ENCODE measurements at places on chromosomes 2 and 18.

GRCh38 chr2:37563375-37564015 is 107.9 kb downstream of the CDC42EP3 start:
- no peak for DNase-seq

GRCh38 chr2:205133544-205133943 is 548.8 kb upstream of the NRP2 start:
- DNase-seq, result peak; percentile 71

- no peak for DNase-seq
These were observed 414.2 kb downstream of the THSD7B start for GRCh38 chr2:137179542-137179941.

DNA sequence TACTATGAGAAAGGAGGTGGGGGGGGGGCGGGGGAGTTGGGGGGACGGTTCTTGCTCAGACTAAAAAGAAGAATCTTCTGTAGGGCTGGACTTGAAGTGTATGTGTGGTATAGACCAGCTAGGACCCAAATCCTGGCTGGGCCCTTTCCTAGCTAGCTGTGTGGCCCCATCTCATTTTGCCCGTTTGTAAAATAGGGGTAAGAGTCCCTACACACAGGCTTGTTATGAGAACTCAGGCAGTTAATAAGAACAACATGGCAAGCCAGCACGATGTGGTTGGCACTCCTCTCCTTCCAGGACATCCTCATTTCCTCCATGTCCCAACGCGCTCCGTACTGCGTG is 1.1 kb downstream of the EVA1A start:
- DNase-seq, result no peak

DNA sequence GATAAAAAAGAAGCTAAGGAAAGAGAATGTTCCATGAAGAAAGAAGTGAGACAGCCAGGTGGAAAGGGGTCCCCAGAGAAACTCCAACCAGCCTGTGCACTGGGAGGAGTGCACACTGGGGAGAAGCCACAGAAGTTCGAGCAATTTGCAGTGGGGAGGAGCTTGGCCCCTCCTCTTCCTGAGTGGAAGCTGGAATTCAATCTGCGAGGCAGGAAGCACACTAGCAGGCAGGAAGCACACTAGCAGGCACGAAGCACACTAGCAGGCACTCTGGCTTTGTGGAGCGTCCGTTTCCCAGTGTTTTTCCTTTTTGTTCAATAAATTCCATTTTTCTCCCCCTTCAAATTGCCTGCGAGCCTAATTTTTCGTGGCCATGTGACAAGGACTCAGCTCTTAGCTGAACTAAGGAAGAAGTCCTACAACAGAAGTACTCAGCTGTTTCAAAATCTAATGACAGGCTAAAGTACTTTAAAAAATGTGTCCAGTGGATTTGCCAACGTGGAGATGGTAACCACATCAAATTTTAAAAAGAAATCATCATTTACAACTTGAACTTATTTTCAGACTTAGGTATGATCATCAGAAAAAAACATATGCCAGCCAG is 21.4 kb upstream of the SPIRE1 start:
- DNase-seq, result peak; percentile 81

DNA sequence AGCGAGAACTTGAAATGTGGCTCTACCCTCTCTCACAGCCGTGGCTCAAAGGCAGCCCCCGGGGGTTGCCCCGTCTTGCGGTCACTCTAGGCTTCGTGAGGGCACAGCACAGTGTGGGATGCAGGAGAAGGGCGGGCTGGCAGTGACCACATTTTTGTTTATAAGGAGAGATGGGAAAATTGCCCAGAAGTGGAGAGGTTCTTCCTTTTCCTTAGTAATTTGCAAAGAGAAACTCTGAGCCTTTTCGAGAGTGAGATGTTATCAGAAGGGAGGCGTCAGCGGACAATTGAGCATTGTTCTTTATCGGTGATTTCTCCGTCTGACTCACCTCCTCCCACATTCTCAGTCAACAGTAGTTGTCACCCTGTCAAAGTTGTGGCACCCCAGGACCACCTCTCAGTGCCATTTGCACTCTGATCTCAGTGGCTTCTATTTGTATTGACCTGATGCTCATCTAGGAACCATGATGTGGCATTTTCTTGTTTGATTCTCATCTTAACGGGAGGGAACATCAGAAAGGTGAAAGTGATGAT is 89.6 kb downstream of the ACAA2 start:
- DNase-seq, result no peak

DNA sequence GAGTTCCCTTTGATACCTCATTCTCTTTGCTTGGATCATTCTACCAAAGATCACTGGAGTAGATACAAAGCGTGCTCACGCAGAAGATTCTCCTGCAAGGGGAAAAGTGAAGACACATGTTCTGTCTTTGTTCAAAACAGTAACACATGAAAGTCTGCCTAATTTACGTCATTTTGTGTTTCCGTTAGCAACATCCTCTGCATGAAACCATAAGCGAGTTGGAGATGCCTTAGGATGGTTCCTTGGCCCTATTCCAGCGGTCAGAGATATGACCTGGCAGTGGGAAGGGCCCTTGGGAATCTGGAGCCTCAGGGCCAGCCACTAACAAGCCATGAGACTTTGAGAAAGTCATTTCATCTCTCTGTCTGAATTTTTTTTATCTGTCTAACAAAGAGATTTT is 180.9 kb upstream of the TWIST2 start:
- no peak for DNase-seq

- DNase-seq, result no peak
These were observed 203.6 kb upstream of the GALNT5 start for GRCh38 chr2:157053876-157054275.

DNA sequence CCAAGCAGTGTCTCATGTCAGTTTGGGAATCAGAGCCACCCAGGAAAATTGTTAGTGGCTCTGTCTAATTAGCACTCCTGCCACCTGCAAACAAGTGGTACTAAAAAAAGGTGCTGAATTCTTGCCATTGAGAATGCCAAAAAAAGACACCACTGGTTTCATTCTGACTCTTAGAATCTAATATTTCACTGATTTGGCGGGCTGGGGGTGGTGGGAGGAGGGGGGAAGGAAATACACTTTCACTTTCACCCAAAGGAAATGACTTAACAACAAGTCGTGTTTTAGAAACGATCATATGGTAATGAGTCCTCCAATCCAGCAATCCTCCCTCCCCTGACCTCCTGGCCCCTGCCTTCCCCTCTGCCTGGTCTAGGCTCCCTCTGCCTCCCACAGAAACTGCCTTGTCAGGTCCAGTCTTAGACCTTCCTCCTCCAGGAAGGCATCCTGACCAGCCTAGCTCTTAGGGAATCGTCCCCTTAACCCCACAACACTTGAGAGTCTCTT is 4.4 kb upstream of the KLHL29 start:
- no peak for DNase-seq

GRCh38 chr2:85393836-85394235 is 16.3 kb downstream of the CAPG start:
- no peak for DNase-seq

- no peak for DNase-seq
These were observed 46.9 kb upstream of the CD28 start for GRCh38 chr2:203659331-203660049.

DNA sequence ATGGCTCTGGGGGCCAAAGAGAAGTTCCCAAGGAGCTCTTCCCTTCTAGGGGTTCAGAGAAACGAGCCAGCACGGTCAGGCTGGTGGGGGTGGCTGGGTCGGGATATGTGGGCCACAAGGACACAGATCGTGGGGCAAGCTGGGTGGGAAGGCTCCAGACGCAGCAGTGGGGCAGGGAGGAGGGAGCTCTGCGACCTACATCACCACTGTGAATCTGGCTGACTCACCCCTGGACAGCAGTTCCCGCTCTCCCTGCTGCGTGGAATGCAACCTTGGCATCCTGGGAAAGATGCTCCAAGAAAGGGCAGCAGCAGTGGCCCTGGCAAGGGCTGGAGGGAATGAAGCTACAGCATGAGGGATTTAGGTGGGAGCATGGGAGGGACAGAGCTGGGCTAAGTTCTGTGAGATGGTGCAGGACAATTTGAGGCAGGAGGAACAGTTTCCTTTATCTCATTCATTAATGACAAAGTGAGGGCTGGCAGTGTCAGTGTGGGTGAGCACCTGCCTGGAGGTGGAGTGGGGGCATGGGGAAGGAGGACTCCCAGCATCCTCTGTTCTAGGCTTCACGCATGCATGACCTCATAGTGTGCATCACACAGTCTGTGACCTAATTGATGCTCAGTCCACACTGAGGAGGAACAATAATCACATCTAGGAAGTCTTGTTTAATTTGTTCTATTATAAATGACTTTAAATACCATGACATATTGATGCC is 25.0 kb downstream of the CELF4 start:
- DNase-seq, result no peak

- DNase-seq, result peak; percentile 41
These were observed 5.1 kb downstream of the HNMT start for GRCh38 chr2:137969418-137969765.

DNA sequence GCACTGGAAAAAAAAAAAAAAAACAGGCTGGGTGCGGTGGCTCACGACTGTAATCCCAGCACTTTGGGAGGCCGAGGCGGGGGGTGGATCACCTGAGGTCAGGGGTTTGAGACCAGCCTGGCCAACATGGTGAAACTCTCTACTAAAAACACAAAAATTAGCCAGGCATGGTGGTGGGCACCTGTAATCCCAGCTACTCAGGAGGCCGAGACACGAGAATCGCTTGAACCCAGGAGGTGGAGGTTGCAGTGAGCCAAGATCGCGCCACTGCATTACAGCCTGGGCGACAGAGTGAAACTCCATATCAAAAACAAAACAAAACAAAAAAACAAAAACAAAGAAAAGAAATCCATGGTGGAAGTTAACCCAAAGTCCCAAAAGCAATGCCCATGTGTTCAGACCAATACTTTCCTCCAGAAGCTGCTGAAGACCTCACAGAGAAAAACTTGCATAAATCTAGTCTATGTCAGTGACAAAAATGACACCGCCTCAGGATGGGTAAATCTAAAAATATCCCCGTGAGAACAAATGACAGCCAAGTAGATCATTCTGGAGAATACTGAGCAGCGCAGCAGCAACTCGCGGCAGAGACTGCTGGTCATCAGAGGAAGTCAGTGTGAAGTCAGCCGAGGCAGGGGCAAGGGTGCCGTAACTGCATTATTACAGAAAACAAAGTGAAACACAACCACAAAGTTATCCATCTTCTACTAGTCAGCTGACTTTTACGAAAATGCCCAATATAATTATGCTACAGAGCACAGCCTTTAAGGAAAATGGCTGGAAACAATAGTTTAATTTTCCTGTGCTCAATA is 41.0 kb downstream of the LPIN2 start:
- DNase-seq, result peak; percentile 41

DNA sequence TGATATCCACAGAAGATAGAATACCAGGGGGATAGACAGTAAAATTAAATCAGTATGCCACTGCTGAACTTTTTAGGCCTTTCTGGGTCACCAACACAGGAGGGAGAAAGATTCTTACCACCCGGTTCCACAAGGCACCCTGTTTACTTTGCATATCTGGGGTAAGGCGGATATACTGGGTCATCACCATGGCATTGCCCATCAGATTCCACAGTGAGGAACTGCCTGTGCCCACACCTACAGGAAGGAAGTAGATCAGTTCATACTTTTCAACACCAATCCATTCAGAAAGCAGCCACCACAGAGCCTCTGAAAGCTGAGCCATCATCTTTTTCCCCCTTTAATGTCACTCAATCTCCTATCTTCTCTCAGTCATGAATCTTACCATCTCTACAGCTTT is 2.0 kb downstream of the LMAN2L start:
- no peak for DNase-seq

- no peak for DNase-seq
These were observed 225.2 kb upstream of the SPOPL start for GRCh38 chr2:138276339-138276738.

- no peak for DNase-seq
These were observed 314.5 kb downstream of the CYRIA start for GRCh38 chr2:16351137-16351536.

DNA sequence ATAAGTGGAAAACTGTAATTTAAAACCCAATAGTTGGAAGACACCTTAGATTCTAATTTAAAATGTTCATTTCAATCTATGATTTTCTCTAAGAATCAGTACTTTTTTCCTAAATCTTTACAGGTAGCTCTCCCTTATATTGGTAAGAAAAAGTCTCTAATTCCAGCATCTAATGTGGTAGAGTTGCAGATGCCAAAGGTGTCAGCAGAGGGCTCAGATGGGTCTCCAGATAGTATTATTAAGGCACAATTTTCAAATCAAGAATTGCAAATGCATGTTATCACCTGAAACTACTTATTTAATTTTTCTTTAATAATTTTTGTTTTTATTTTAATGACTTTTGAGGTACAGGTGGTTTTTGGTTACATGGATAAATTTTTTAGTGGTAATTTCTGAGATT is 25.5 kb upstream of the ITGA4 start:
- DNase-seq, result no peak

GRCh38 chr2:38533180-38533579 is 69.5 kb downstream of the HNRNPLL start:
- peak; percentile 61 for DNase-seq

DNA sequence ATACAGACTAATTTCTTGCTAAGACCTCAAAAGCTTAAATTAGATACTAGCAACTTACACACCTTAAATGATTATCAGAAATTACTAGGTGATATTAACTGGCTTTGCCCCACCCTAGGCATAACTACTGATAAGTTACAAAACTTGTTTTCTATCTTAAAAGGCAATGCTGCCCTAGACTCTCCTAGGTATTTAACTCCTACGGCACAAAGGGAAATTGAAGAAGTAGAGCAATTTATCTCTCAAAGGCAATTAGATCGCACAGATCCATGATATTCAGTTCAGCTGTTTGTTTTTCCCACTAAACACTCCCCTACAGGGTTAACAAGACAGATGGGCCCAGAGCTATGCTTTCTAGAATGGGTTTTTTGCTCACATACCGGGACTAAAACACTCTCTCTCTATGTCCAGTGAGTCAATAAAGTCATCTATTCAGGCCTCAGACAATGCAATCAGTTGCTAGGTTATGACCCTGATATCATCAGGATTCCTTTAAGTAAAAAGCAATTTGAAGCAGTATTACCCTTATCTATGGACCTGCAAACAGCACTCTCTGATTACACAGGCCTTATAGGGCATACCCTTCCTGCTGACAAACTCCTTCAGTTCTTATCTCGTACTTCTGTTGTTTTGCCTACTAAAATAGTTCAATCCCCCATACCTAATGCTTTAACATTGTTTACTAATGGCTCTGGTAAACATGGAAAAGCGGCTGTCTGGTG is 14.3 kb downstream of the MAP3K2 start:
- no peak for DNase-seq

DNA sequence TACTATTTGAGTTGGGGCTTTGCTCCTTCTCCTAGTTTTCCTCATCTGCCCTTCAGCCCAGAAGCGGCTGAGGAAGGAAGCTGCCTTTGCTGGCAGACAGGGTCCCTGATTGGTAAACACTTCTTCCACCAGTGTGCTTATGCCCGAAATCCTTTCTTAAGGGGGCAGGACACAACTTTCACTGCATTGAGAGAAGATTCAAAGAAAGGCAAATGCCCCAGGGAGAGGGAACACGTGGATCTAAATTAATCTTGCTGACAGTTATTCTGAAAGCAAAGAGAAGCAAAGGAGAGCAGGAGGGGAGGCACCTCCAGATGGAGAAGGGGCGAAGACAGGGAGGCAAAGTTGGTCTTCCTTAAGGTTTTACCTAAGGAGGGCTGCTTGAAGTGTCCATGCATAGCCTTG is 92.1 kb upstream of the EFEMP1 start:
- no peak for DNase-seq

- no peak for DNase-seq
These were observed 530.7 kb downstream of the ZNF804A start for GRCh38 chr2:185128996-185129395.

GRCh38 chr18:27695503-27695902 is 481.4 kb downstream of the CDH2 start:
- no peak for DNase-seq

- peak; percentile 52 for DNase-seq
These were observed 156.4 kb downstream of the DSEL start for GRCh38 chr18:67359873-67360838.
